ENCODE measurements at places on chromosomes 2 and 18.
A peak's percentile ranks its signal among the peaks of the same experiment; 100 is the strongest.

DNA sequence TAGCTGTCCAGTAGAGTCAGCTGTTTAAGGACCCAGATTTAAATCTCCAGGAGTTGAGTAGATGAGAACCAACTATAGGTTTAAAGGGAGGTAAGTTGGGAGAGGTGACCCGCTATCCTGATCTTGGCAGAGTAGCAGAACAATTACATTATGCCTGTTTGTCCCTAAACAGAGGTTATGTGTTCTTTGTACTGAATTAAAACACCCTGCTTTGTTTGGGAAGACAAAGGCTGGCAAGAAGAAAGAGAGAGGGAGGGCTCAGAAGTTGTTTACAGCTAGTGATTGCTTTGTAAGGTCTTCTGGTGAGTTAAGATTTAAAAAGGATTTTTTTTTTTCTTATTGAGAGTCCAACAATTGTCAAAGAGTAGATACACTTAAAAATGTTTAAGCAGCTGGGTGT lies 37.3 kb downstream of the USP14 start:
- no peak for DNase-seq

DNA sequence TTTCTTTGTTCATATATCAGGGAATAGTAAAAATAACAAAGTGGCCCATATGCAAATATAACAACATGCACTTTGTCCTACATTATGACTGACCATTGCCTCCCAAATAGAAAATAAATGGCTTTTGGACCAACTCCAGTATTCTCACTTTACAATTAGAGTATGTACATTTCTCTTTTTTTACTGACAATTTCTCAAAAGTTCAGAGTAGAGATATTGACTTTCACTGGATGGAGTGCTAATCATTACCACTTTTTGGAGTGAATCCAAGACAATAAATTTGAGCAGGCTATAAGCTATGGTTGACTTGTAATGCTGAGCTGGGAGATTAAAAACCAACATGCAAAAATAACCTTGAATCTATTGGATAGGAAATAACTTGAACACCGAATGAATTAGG lies 987.4 kb downstream of the SUCLG1 start:
- peak; percentile 68 for DNase-seq

- DNase-seq, result no peak
Measured at GRCh38 chr2:100437751-100438150, 20.3 kb upstream of the CHST10 start.

- DNase-seq, result no peak
Measured at GRCh38 chr2:176164201-176164600, 7.1 kb downstream of the HOXD3 start.

DNA sequence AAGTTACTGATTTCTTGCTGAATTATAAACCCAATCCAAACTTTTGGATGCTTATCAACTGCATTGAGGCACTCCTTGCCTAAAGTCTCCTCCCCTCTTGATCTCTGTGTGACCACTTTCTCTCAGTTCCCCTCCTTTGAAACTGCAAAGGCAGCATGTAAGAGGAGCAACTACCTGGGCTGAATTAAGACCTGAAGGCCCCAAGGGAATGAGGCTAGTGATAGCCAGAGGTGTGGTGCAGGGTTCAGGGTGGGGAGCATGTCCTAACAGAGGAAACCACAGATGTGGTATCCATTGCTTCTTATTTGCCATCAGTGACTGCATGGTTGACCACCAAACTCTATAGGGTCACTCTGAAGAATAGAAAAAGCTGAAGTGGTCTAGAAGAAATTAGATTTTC lies 557.9 kb downstream of the TNS1 start:
- no peak for DNase-seq

- no peak for DNase-seq
Measured at GRCh38 chr18:59308938-59309260, 9.6 kb downstream of the CPLX4 start.

- no peak for DNase-seq
Measured at GRCh38 chr2:4873876-4874593, 818.1 kb upstream of the SOX11 start.

- DNase-seq, result no peak
Measured at GRCh38 chr2:239354132-239354790, 46.6 kb downstream of the HDAC4 start.

- DNase-seq, result no peak
Measured at GRCh38 chr2:96775160-96775559, 14.5 kb downstream of the CNNM4 start.

- DNase-seq, result no peak
Measured at GRCh38 chr18:7890075-7890474, 323.0 kb downstream of the PTPRM start.

DNA sequence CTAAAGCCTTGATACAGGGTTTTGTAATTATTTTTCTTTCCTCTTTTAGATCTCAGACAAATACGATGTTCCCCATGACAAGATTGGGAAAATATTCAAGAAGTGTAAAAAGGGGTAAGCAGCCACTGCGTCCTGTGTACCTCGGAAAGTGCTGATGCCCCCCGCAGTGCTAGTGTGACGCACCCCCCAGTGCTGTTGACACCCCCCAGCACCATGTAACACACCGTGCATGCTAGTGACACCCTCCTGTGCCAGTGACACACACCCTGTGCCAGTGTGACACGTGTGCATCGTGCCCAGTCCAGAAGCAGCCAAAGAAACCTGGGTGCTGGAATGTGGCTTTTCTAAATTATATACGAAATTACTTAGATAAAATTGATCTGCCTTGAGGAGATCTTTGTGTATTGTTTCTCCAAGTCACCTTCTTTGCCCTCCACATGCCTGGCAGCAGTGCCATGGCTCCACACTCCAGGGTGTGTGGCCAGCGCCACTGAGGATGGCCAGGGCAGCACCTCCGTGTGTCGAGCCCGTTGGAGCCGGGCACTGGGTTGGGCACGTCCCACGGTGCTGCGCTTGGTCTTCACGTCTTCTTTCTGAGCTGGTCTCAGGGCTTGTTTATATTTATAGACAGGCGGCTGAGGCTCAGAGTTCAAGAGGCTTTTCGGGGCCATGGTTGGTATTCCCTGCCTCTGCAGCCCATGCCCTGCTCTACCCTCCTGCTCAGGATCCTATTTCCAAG lies 44.3 kb upstream of the KLF11 start:
- DNase-seq, result no peak

DNA sequence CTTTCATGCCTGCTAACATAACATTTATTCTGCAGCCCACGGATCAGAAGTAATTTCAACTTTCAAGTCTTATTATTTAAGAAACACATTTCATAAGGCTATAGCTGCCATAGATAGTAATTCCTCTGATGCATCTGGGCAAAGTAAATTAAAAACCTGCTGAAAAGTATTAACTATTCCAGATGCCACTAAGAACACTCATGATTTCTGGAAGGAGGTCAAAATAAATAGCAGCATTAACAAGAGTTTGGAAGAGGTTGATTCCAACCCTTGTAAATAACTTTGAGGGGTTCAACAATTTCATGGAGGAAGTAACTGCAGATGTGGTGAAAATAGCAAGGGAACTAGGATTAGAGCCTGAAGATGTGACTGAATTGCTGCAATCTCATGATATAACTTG lies 77.6 kb downstream of the CCDC148 start:
- DNase-seq, result no peak

- DNase-seq, result no peak
Measured at GRCh38 chr2:115880558-115880957, 1438.1 kb downstream of the DPP10 start.

- DNase-seq, result no peak
Measured at GRCh38 chr2:23157812-23158211, 227.2 kb upstream of the KLHL29 start.

GRCh38 chr2:150752229-150752628 lies 264.8 kb upstream of the RND3 start:
- no peak for DNase-seq

Measured in NCI-H1092 (cell line).